ENCODE measurements at places on chromosomes 2 and 18.
A peak's percentile ranks its signal among the peaks of the same experiment; 100 is the strongest.

- DNase-seq: no peak
Measured at GRCh38 chr2:74052732-74053710, 68.3 kb downstream of the TET3 start.

GRCh38 chr2:216081487-216082116, at the start of the genes PECR and TMEM169:
TSS of gene PECR (minus strand) at chr2:216081809. CDS start at chr2:216081741, 68 bp downstream.
TSS of gene TMEM169 (plus strand) at chr2:216081919. CDS start at chr2:216095964, 14,045 bp downstream.
- DNase-seq: peak; percentile 74

- no peak for DNase-seq
Measured at GRCh38 chr2:196783431-196784094, 15.9 kb downstream of the GTF3C3 start.

DNA sequence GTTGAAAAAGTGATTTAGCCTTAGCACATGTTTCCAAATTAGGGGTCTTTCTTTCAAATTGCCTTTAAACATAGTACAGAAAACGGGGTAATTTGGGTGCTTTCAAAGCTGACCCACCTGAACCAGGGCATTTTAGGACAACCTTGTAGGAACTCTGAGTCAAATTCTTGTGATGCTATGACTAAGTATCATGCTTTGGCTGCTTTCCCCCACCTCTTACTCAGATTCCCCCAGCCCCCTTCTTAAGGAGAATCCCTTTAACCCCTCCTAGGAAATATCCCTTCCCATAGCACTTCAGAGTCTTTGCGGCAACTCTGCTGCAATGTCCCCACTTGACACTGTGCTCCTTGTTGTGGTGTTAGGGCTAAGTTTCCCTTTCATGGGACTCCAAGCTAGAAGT, 18.6 kb upstream of the KLF7 start:
- no peak for DNase-seq

DNA sequence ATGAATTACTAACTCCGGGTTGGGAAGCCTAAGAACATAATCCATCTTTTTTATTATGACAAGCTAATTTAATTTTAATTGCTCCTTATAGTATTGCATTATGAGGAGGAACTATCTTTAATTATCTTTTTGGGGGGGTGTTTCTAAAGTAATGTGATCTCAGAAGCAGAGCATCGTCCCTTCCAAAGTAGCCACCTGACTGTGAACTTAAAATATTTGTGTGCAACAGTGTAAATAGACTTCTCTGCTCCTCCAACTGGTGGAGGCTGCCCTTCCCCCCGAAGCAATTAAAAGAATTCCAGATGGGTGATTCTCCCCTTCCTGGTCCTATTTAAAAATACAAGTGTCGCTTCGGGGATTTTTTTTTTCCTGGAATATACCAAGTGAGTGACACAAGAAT, 55.7 kb downstream of the TCF7L1 start:
- DNase-seq: no peak

- no peak for DNase-seq
Measured at GRCh38 chr2:30866974-30867373, 59.7 kb upstream of the CAPN13 start.

- DNase-seq: no peak
Measured at GRCh38 chr2:118845005-118845521, 2.4 kb downstream of the EN1 start.

DNA sequence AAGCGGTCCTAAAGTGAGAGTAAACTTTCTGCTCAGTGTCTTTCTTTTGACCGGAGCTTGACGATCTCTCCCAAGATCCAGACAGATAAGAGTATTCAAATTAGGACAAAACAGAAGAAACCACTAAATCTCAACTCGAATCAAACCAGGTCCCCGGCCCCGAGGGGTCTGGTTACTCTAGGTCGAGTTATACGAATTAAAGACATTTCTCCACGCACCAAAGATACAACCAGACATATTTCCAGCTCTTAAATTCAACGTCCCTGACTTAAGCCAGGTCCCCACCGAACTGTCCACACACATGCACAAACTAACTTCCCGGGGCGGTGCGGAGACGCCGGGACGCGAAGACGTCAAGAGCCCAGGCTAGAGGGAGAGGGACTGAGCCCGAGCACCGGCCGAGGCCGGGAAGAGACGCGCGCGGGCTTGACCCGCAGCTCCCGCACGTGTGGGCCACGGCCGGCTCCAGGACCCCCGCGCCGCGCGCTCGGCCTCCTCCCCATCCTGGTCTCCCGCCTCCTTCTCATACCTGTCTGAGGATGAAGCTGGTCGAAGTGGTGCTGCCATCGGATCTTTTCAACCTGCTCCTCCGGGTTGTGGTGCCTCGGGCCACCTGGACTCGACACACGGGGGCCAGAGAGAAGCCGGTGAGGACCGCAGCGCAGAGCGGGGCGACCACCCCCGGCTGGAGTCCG, 896 bp downstream of the CACNB4 start:
- DNase-seq: no peak

DNA sequence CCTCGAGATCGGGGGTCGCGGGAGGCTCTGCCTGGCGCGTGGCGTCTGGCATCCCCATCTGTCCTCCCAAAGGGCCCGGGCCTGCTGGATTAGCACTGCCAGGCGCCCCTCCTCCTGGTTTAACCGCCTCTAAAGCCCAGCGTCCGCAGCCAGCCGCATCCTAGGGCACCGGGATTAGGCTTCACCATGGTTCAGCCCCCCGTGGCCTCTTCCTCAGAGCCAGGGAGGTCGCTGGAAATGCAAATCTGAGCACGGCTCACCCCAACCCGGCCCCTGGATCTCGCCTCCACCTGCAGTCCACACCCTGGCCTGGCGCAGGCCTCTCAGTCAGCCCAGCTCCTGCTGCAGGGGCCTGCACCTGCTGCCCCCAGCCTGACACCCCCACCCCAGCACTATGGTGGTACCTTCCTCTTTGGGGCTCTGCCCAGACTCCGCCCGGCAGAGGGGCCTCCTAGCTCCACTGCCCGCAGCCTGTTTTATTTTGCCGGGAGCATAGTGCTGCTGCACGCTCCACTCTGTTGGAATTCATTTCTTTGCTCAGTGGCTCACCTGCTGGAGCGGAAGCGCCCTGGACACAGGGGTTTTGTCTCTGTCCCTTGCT, 13.2 kb downstream of the PRELID3A start:
- DNase-seq: no peak

DNA sequence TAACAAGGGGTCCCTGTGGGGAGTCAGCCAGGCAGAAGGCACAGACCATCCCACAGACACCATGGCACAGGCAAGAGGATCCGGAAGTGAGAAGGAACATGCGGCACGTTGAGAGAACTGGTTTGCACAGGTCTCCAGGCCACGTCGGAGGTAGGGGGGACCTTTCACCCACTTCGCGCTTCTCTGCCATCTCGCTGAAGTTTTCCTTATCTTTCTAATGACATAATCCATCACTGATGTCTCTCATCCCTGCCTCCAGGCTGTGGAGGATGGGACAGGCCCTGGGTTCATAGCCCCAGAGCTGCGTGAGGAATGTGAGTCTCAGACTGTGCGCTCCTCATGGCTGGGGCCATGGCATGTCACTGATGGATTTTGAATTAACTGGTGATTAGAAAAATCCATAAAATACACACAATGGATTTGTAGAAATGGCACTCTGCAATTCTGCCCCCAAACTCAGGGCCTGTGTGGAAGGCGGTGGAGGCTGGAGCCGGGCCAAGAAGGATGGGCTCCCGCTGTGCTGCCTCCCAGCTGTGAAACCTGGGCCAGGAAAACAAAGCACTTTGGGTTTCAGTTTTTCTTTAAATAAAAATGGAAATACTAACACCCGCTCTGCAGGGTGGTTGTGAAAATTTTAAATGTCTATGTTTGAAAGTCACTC, 113.3 kb upstream of the ALKAL2 start:
- DNase-seq: no peak

- DNase-seq: no peak
Measured at GRCh38 chr2:143907801-143908200, 612.1 kb downstream of the ZEB2 start.

DNA sequence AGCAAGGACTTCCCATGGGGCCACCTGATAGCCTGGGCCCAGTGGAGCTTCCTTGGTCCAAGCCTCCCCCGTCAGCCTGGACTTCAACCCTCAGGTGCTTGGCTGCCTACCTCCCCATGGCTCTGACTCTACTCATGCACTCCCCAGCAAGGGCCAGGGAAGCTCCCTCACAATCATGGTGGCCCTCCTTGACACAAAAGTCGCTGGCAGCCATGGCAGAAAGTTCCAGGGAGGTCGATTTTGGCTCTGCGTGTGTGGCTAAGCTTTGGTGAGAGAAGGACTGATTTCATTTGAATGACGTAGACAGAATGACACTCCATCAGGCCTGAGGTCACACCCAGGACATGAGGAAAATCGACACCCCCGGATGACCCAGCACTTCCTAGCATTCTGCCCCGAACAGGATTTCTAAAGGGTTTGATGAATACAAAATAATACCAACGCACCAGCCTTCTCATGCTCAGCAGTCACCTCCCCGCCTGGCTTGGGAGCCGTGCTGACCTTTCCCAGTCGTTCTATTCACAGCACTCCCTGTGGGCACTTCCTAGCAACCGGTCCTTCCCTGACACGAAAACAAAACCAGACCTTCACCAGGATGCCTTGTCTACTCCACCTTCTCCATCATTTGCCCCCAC, 52.7 kb downstream of the LBH start:
- no peak for DNase-seq

DNA sequence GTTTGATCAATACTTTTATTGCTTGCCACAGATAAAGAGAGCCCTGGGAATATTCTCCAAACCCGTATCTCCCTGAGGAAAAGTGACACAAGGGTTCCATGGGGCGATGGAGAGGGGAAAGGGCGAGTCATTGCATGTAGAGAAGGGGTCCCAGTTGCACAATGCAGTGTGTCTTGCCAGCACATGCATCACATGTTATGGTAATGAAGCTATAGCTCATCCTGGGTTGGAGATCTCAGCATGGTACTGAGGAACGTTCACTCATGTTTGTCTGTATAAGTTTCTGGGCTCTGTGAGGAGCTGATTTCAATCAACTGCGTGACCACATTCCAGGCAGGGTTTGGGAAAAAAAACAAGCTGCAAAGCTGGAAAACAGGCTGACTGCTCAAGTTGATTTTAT, 220.7 kb upstream of the MC4R start:
- no peak for DNase-seq

DNA sequence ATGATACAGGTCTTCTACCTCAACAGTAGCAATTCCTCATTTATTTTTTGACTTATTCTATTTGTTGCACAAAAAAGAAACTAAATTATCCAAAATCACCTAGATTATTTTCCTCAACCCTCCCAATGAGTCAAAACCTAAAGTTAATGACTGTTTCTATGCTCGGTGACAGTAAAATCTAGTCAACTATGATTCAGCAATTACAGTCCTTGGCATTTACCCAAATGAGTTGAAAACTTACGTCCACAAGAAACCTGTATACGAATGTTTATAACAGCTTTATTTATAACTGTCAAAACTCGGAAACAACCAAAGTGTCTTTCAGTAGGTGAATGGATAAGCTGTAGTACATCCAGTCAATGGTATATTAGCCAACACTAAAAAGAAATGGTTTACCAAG, 439.3 kb downstream of the CBLN2 start:
- no peak for DNase-seq

- no peak for DNase-seq
Measured at GRCh38 chr2:159275111-159275510, 11.4 kb downstream of the WDSUB1 start.

DNA sequence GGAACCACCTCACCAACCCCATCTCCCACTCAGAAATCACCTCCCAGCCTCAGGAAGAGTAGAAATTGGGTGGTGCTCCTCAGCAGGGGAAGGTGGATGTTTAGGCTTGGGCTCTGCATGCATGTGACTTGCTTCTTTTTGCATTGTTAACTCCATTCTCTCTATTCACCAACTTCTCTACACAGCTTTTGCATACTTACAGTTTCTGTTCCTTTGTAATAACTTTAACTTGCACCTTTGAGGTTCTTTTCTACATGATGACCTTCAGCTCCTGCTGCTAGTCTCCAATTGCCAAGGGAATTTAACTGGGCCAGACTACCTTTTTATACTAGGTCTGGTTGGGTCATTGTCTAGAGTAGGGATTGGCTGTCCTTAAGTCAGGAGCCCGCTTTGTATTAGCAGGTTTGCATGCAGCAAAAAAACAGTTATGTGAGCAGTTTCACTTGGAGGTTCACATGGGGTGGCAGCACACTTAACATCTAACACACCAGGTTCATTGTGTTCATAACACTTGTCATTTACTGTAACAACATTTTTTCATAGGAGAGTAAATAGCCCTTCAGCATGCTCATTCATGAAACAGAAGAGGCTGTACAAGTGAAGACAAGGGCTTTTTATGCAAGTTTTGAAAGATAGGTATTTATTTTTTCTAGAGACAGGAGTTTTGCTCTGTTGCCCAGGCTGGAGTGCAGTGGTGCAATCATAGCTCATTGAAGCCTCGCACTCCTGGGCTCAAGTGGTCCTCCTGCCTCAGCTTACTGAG, 12.0 kb downstream of the MRPL35 start:
- no peak for DNase-seq

GRCh38 chr2:236661762-236662110, 92.1 kb downstream of the ACKR3 start:
- no peak for DNase-seq

GRCh38 chr2:58261209-58261608, 20.1 kb upstream of the FANCL start:
- no peak for DNase-seq

DNA sequence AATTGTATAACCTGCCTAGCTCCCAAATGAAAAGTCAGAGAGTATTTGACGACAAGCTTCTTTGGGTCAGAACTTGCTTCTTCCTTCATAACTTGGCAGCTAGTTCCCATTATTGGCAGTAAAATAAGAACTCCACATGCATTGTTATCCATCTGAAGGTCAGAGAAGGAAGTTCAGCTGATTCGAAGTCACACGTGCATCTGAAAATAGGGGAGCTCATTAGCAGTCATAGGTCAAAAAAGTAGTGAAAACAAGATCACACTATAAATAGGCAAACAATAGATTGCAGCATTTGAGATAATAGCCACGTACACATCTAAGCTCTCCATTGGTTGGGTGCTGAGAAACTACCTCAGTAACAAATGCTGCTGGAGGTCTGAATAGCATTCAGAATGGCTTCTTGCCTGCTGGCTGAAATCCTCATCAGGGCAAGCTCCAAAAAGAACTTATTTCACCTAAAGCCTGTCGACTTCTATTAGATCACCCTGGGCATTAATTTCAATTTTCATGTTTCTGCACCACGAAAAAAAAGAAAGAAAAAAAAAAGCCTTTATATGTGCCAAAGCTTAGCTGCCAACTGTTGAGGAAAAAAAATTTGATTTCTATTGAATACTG, 1492.9 kb upstream of the CELF4 start:
- no peak for DNase-seq
